ENCODE measurements at places on chromosomes 4 and X.

DNA sequence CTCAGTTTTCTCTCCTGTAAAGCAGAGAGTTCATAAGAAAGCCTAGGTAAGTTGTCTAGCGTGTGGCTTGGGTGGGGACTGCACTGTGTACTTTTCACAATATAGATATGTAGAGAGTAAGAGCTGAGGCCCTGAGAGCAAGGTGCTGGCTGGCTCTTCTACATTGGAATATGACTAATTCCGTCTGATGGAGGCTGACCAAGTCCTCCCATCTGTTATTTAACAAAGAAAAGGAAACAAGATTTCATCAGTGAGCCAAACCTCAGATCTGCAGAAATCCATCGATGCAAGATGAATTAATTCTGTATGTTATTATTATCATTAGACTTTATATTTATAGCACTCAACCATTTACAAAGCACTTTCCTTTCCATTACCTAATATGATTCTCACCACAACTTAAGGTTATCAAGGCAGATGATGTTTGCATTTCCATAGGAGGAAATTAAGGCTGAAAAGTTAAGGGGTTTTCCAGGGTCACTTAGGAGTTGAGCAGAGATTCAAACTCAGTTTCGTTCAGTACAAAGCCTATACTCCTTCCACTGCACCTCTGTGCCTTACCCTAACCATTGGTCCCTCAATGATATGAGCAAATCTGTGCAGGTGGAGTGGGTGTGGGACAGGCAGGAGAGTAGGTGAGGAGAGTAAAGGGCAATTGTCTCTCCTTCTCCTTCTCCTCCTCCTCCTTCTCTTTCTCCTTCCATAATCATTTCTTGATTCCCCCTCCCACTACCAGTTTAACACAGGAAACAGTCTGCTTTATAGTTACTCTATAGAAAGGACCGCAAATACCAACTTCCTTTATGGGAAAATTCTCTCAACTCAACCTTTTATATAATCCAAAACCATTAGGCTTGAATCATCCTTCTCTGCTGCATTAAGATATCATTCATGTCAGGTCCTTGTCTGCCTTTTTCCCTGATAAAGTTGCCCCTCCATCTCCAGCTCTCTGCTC lies 27.6 kb upstream of the SRD5A3 start:
- H3K36me3 ChIP-seq: no peaks in the 10 kb centered on the region
- H3K4me3 ChIP-seq: no peak overlapping the region
- H3K27ac ChIP-seq: no peak overlapping the region
- no peaks in the 10 kb centered on the region for H3K4me1 ChIP-seq

DNA sequence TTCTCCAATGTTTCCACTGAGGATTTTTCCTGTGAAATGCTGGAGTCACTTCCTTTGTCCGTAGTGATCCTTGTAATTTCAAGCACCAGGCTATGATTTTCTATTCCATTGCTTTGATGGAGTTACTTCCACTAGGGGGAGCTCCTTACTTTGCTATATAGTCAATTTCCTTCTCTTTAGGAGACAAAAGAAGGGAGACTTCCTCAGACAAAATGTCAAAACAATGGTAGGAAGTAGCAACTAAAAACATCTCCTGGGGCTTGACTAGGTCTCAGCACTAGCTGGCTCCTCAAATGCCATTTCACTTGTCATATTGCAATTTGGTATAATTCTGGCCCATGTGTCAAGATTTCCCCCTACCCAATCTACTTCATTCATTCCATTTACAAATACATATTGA lies 24.1 kb downstream of the ZCCHC12 start:
- no peaks in the 10 kb centered on the region for H3K27me3 ChIP-seq
- no peak for DNase-seq
- H3K4me3 ChIP-seq: no peak overlapping the region

DNA sequence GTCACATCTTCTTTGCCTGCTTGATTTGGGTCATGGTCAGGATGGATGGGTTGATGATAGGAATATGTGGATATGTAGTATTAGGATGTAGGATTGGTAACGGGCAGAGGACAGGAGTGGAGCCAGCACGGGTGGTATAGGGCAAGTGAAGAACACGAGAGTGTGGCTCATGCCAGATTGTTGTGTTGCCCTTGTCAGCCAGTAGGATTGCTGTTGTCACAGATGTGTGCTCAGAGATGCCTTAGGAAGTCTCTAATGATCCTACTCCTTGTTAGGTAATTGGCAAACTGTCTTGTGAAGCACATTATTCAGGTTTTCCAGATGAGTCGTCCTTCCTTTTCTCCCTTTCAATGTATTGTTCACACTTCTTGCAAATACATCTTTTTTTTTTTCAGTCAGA lies 5.5 kb downstream of the ATP10D start:
- H3K4me1 ChIP-seq: peaks cover 6% of the 10 kb centered on the region
- DNase-seq: no peak
- no peak overlapping the region for H3K27ac ChIP-seq
- H3K36me3 ChIP-seq: no peaks in the 10 kb centered on the region
- no peak overlapping the region for H3K4me3 ChIP-seq
- H3K27me3 ChIP-seq: no peaks in the 10 kb centered on the region

DNA sequence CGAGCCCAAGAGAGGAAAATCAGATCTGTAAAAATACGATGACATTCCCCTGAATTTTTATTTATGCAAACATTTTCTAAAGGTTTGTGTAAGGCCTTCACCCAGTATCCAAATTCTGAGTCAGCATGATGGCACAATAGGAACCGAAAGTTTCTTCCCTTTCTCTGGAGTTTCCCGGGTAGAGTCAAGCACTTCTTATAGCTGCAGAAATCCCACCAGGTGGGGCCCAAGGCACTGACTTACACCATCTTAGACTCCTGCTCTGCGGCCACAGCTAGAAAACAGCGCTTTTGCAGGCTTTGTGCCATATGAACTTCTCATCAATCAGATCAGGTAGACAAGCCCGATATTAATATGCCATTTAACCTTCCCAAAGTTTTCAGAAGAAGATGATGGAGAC lies 13.4 kb downstream of the LEF1 start:
- H3K4me1 ChIP-seq: no peaks in the 10 kb centered on the region
- DNase-seq: no peak
- H3K4me3 ChIP-seq: no peak overlapping the region
- no peaks in the 10 kb centered on the region for H3K36me3 ChIP-seq
- no peak overlapping the region for H3K27ac ChIP-seq

DNA sequence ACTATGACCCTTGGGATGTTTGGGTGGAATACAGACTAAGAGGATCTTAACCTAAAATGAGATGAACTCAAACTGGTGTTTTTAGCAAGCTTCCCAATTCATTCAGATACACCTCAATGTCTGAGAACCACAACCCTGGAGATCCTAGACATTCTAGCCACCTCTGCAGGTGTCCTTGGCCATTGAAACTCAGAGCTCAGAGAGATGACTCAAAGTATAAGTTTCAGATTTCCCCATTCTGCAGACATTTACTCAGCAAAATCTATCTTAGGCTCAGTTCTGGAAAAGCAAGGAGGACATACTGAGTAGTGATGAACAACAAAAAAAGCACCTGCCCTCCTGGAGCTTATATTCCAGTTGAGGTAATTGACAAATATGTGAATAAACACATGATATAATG lies 47.8 kb downstream of the COMMD8 start:
- no peaks in the 10 kb centered on the region for H3K4me1 ChIP-seq
- no peaks in the 10 kb centered on the region for H3K36me3 ChIP-seq

- no peaks in the 10 kb centered on the region for H3K36me3 ChIP-seq
- H3K27me3 ChIP-seq: no peaks in the 10 kb centered on the region
- H3K4me1 ChIP-seq: no peaks in the 10 kb centered on the region
- H3K27ac ChIP-seq: no peak overlapping the region
Observed at GRCh38 chrX:29281078-29281742, 694.0 kb downstream of the IL1RAPL1 start.

- H3K4me3 ChIP-seq: no peak overlapping the region
- no peak overlapping the region for H3K27ac ChIP-seq
- no peaks in the 10 kb centered on the region for H3K27me3 ChIP-seq
- no peak for DNase-seq
- H3K36me3 ChIP-seq: no peaks in the 10 kb centered on the region
- H3K4me1 ChIP-seq: no peaks in the 10 kb centered on the region
Observed at GRCh38 chr4:154084864-154085263, 296.0 kb upstream of the SFRP2 start.

DNA sequence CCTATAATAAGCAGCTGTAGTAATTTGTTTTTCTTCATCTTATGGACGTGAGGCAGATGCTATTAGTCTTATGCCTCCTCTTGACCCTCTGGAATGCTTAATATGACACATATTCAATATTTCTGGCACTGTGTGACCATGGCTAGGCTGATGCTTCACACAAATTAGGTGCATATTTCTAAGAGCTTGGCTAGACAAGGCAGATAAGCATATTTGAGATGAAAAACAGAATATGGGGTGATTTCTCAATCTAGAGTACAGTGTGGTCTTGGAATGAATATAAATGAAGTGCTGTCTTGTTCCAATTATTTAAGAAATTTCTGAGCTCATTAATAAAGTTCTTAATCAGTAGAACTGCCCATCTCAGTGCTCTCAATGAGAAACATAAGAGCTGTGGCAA lies 156.2 kb downstream of the NPNT start:
- no peak overlapping the region for H3K4me3 ChIP-seq
- H3K4me1 ChIP-seq: no peaks in the 10 kb centered on the region
- H3K27ac ChIP-seq: no peak overlapping the region
- no peaks in the 10 kb centered on the region for H3K36me3 ChIP-seq

DNA sequence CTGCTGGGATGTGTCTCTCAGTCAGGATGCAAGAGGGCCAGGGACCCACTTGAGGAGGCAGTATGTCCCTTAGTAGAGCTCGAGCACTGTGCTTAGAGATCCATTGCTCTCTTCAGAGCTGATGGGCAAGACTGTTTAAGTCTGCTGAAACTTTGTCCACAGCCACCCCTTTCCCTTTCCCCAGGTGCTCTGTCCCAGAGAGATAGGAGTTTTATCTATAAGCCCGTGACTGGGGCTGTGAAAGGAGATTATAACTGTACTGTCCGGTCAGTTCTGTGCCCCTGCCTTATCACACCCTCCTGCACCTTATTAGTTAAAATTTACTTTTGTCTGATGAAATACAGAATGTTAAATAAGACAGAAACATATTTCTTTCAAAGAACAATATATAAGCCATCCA lies 378.4 kb downstream of the PABPC4L start:
- H3K4me1 ChIP-seq: no peaks in the 10 kb centered on the region
- no peak overlapping the region for H3K4me3 ChIP-seq
- no peak overlapping the region for H3K27ac ChIP-seq
- no peak for DNase-seq
- H3K36me3 ChIP-seq: no peaks in the 10 kb centered on the region

- peaks cover 1% of the 10 kb centered on the region for H3K4me1 ChIP-seq
- no peaks in the 10 kb centered on the region for H3K36me3 ChIP-seq
- H3K27ac ChIP-seq: no peak overlapping the region
- no peak overlapping the region for H3K4me3 ChIP-seq
- DNase-seq: no peak
Observed at GRCh38 chr4:168771251-168771650, 238.8 kb downstream of the CBR4 start.

DNA sequence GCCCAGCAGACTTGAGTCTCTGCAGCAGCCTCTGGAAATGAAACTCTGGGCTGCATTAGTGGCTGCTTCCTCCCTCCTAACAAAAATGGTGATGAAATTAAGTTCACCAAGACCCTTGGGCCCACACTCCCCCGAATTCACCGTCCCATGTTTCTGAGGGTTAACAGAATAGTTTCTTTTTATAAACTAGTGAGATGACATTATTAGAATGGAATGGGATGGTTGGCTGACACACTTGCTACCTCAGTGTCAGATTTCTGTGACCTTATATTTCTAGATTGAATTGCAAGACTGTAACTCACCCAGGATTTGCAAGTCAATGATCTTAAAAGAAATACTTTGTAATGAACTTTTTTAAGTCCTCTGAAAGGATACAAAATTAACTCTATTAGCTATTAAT lies 127.1 kb downstream of the SHROOM3 start:
- H3K4me1 ChIP-seq: no peaks in the 10 kb centered on the region
- H3K4me3 ChIP-seq: no peak overlapping the region
- H3K27ac ChIP-seq: no peak overlapping the region
- no peaks in the 10 kb centered on the region for H3K36me3 ChIP-seq

DNA sequence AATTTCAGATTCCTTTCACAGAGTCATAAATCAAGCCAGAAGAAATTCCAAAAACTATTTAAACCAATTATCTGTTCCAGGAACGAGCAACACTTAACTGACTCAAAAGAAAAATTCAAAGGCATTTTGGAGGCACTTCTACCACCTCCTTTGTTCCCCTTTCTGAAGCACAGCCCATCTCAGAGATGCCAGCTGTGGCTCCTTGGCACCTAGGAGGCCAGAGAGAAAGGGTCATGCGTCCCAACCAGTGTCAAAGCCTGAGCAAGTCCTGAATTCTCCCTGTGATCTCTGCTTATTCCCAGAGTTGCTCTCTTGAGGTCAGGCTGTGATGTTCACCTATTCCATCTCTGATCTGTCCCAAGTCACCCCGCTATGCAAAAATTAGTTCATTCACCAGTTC lies 105.0 kb upstream of the S100G start:
- no peak for DNase-seq
- H3K36me3 ChIP-seq: no peaks in the 10 kb centered on the region
- H3K4me1 ChIP-seq: no peaks in the 10 kb centered on the region

GRCh38 chr4:54915276-54915675 lies 210.1 kb downstream of the KDR start:
- H3K27me3 ChIP-seq: no peaks in the 10 kb centered on the region
- H3K4me1 ChIP-seq: no peaks in the 10 kb centered on the region
- H3K36me3 ChIP-seq: no peaks in the 10 kb centered on the region
- no peak overlapping the region for H3K4me3 ChIP-seq

DNA sequence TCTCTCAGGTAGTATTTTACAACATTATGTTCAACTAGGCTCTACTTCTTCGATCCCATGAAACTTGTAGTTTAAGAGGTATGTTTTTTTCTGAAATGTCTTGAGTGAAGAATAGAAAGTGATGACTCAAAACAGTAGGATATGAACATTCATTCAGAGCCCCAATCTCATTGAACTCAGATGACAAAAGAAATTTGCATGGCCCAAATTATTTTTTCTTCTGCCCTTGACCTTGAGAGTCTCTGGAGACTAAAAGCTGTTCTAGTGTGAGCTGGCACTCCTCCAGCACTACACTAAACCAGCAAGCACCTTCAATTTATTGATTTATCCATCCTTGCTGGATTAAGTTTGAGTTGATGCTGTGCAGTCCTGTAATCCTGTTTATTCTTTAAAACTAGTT lies 4.0 kb downstream of the DCLK2 start:
- no peaks in the 10 kb centered on the region for H3K36me3 ChIP-seq
- no peak overlapping the region for H3K27ac ChIP-seq
- no peaks in the 10 kb centered on the region for H3K27me3 ChIP-seq
- H3K4me1 ChIP-seq: peaks cover 4% of the 10 kb centered on the region

DNA sequence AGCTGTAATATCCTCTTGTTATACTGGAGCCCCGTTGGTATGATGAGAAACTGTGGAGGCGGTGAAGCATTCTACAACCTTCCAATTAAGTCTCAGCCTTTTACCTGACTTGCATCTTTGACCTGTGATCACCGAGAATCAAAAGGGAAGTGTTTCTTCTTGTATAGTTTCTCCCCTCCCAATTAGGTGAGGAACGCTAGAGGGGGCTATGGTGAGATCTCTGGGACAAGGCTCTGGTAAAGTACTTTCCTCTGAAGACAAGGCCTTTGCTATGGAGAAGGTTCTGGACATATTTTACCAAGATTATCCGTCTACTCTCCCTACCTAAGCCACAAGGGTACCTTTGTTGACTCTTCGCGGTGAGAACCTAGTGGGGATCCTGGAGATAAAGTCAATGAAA lies 111.3 kb downstream of the CBLL2 start:
- no peaks in the 10 kb centered on the region for H3K4me1 ChIP-seq
- H3K27ac ChIP-seq: no peak overlapping the region
- DNase-seq: no peak
- H3K36me3 ChIP-seq: no peaks in the 10 kb centered on the region
- no peaks in the 10 kb centered on the region for H3K27me3 ChIP-seq
